Esophagus squamous epithelium (tissue), 5 donors: ENCODE measurements at places on chromosomes 7 and 10.

DNA sequence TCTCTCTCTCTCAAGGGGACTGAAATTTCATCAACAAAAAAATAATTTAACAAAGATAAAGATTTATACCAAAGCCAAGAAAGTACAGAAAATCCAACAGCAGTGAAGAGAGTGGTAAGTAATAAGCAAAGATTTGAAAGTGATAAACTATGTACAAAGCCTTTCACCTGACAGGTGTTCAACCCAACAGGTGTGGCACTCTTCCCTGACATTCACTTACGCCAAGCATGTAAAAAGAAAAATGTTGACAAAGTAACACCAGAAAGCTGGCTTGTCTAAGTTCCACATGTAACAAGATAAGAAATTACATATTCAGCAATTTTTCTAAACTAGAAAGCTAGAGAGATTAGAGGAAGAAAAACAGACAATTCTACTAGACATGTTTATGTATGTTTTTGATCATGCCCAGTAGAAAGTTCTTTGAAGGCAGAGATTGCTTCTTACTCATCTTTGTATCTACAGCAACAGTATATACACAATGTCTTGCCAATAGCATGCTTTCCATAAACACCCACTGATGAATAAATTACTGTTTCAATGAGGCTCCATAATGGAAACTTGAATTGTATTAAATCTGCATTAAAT lies 468.5 kb downstream of the PARD3 start:
- no peak overlapping the region for H3K4me3 ChIP-seq
- H3K27ac ChIP-seq, result no peak overlapping the region
- no peaks in the 10 kb centered on the region for H3K36me3 ChIP-seq
- DNase-seq, result no peak
- no peaks in the 10 kb centered on the region for H3K27me3 ChIP-seq

GRCh38 chr7:2044311-2044882 lies 188.3 kb downstream of the MAD1L1 start:
- H3K27ac ChIP-seq, result no peak overlapping the region
- peaks cover 21% of the 10 kb centered on the region for H3K36me3 ChIP-seq
- no peak overlapping the region for H3K4me3 ChIP-seq
- DNase-seq, result no peak
- no peaks in the 10 kb centered on the region for H3K27me3 ChIP-seq

- H3K4me1 ChIP-seq, result no peaks in the 10 kb centered on the region
- H3K36me3 ChIP-seq, result no peaks in the 10 kb centered on the region
- no peak overlapping the region for H3K4me3 ChIP-seq
Measured at GRCh38 chr10:24114556-24114955, 94.4 kb upstream of the KIAA1217 start.

DNA sequence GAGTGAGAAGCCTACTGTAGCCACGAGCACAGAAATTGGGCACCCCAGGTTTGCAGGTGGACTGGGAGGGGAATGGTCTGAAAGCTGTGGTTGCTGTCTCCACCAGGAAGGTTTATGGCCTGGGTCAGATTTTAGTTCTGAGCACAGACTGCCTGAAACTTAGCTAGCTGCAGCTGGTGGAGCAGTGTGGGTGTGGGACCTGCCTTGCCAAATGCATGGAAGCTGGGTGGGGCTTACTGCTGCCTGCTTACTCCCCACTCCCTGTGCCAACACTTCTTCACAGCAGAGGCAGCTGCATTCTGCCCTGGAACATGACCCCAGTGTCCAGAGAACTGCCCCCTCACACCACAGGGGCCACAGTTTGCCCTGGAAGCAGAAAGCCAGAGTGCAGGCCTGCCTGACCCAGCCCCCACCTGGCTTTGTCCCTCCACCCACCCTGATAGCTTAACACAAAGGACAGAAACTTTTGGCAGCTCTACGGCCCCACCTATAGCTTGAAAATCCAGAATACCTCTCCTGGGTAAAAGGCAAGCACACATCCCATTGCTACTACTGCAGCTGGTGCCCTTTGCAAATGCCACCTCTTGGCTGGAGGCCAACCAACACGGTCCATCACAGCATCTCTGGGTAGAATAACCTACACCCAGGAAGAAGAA lies 281.6 kb downstream of the AGMO start:
- H3K36me3 ChIP-seq, result no peaks in the 10 kb centered on the region
- DNase-seq, result no peak
- no peak overlapping the region for H3K4me3 ChIP-seq
- no peaks in the 10 kb centered on the region for H3K4me1 ChIP-seq
- no peaks in the 10 kb centered on the region for H3K27me3 ChIP-seq

- H3K36me3 ChIP-seq, result no peaks in the 10 kb centered on the region
- no peak overlapping the region for H3K4me3 ChIP-seq
- no peak overlapping the region for H3K27ac ChIP-seq
Measured at GRCh38 chr7:17063045-17063383, 181.2 kb upstream of the AGR3 start.
